ENCODE measurements at places on chromosomes 6 and 20.

DNA sequence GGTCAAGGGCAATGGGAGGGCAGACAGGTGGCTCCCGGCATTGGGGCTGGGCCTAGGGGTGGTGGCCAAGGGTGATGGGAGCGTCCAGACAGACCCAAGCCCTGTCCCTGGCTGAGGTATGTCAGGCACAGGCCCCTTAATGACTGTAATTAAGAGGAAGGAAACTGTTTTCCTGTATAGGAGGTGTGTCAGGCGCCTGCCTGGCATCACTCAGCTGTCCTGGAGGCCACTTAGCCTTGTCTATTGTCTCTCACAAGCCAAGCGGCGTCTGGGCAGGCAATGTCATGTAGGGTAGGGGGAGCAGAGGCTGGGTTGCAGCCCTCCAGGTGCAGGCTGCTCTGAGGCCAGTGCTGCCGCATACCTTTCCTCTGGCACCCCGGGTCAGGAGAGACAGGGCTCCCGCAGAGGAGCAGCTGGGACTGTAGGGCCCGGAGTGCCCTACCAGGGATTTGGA lies 3.9 kb upstream of the FAM83C start:
- DNase-seq: no peak

DNA sequence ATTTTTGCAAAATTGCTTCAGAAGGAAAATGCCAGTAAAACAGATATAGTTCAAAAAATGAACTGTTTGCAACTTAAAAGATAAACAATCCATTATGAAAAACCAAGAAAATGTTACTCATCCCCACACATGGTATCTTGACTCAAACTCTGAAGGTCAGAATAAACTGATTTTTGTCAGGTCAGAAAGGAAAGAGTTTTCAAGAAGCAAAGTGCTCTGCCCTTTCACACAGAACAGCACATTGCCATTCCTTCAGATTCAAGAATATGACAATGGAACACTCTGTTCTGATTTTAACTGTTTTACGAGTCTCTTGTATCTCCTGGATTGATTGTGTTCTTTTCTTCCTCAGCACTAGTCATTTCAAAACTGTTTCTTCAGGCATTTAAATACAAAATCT lies 33.8 kb upstream of the NT5E start:
- no peak for DNase-seq

DNA sequence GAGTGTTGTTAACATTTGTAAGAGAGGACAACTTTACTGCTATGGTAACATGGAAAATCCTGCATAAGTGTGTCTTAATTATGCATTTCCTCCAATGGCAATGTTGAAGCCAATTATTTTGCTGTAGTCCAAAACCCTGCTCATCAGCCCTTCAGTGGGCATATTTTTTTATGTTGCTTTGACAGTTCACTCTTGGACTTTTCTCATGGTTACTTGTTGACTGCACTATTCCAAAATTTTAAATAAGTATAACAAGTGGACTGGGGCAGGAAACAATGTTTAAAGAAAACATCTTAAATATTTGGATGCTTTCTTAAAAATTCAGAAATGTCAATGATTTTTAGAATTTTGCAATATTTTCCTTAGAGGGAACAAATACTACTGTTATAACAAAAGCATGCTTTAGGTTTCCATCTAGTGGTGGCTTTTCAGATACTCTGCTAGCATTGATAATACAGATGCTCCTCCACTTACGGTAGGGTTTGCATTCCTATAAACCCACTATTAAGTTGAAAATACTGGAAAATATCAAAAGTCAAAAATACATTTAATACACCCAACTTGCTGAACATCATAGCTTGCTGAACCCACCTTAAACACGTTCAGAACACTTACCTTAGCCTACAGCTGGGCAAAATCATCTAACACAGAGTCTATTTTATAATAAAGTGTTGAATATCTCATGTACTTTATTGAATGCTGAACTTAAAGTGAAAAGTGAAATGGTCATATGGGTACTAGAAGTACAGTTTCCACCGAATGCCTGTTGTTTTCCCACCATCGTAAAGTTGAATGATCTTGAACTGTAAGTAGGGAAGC lies 86.4 kb downstream of the ADGRG6 start:
- no peak for DNase-seq

GRCh38 chr6:23280437-23280836 lies 711.1 kb downstream of the HDGFL1 start:
- DNase-seq: no peak

- DNase-seq: no peak
These were observed 2.1 kb downstream of the APOBEC2 start for GRCh38 chr6:41055149-41055548.

DNA sequence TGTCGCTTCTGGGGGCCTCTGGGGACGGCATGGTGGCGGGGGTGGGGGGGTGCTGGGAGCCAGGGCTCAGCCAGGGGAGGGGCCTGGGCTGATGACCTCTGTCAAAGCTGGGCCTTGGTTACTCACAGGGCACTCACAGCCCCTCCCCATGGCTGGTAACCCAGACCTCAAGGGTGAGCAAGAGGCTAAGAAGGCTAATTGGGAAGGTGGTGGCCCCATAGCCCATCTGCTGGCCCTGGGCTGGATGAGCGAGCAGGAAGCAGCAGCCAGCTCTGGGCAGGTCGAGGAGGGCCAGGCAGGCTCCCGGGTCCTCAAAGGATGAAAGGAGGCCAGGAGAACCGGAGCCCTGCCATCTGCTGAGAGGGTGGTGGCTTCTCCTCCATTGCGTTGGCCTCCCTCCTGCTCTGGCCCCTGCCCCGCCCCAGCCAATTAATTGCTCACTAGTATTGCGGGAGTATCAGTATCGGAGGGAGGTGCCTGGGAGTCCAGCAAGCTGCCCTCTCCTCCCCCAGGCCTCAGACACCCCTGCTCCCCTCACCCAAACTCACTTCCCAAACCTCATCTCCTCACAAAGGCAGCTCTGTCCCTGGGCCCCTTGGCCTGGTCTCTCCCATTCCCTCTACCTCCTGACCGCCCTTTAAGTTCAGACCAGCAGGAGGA lies 1.0 kb upstream of the CDSN start:
- no peak for DNase-seq

GRCh38 chr6:16286151-16286522 lies 47.8 kb downstream of the GMPR start:
- DNase-seq: no peak

- DNase-seq: no peak
These were observed 45.5 kb downstream of the PTPRK start for GRCh38 chr6:128474933-128475332.

DNA sequence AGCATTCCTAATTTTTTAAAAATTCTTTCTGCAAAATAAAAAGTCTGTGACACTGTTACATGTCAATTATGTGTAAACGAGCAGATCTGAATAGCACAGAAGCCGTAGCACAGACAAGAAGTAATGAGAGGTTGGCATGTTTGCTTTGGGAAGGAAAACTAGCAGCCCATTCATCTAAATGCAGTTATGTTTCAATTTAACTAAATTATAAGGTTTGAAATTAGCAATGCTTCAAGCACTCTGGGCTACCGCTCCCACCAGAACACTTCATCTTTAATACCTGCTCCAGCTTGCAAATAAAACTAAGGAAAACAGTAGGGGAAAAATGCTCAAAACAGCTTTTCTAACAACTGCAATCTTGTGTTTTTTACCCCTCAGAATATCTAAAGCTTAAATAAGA lies 73.9 kb downstream of the PTPRK start:
- DNase-seq: no peak

DNA sequence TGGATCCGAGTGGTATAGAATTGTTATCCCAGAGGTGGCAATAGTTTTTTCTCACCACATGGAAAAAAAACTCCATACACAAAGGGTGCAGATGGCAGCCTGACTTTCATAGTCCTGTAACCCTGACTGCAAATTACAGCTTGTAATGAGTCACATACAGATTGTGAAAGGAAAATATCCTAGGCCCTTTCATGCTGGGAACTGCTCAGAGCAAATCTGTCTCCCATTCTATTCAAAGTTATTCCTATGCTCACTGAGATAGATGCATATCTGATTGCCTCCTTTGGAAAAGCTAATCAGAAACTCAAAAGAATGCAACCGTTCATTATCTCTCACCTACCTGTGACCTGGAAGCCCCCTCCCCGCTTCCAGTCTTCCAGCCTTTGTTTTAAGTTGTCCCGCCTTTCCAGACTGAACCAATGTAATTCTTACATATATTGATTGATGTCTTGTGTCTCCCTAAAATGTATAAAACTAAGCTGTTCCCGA lies 108.7 kb upstream of the MAP3K4 start:
- no peak for DNase-seq

DNA sequence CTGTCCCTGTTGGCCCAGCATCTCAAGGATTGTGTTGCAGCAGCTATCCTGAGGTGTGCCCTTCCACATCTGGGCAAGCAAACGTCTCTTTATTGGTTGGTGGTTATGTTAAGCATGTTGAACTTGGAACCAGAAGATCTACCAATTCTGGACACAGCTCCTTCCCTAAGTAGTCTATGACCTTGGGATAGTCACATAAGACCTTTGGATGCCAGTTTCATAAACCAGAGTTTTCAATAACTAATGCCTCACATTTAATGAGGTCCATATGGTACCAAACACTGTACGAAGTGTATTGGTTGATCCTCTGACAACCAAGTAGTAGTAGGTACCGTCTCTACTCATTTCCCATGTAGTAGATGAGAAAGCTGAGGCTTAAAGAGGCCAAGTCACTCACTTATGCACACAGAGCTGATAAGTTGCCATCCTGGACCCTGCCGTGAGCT lies 3.7 kb downstream of the CYP24A1 start:
- no peak for DNase-seq

DNA sequence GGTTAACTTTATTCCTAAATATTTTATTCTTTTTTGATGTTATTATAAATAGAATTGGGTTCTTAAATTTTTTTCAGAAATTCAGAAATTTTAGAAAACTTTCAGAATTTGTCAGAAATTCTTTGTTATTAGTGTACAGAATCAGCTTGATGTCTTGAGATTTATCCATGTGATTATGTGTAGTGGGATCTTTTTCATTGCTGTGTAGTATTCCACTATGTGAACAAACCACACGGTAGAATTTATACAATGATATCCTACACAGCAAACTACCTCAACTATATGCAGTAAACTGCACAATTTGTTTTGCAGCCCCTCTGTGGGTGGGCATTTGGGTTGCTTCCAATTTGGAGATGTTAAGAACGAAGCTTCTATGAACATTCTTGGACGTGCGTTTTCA lies 43.9 kb downstream of the PACSIN1 start:
- DNase-seq: no peak

GRCh38 chr20:1858871-1859270 lies 36.3 kb upstream of the SIRPA start:
- no peak for DNase-seq

DNA sequence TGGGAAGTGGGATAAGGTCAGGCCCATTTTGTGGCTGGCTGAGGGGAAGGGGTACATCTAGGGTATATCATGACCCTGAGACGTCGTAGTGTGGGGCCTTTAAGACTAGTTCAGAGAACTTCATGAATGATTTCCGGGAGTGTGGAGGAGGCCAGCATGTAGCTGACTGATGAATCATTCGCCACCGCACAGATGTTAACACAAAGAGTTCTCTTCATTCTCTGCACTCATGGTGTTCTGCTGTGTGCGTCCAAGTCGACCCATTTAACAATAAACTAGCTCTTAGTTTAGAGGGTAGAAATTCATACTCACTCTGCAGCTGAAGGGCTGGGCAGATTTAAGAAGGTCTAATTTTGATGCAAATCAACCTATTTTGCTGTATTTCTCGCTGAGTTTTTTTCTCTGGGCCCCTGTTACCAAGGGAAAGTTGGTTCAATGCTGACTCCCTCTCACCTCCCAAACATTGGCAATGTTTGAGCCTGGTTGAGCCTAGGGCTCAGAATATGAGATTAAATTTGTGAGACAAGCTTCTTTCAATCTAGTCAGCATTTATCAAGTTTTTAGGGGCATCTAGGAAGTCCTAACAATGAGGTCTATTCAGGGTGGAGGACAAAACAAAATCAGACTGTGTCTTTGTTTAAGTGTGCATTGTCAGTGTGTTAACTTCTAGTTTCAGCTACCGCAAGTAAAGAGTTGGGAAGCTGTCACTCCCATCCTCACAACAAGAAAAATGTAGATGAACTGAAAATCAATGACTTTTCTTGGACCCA lies 106.8 kb upstream of the CBLN4 start:
- no peak for DNase-seq

DNA sequence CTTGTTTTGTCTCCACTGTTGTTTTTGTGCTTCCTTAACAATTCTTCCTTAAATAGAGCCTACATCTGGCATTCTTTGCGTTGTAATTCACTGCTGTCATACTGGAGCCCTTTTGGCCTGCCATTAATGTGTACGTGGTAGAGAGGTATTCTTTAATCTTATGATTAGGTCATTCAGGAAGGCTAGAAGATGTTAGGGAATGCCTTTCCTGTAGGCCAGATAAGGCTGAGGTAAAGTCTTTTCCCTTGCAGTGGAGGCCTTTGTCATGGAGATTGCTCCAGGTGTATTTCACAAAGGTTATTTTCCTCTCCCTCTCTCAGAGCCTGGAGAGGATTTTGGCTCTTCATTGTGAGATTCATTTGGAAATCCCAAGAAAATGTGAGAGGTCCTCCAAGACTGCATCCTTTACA lies 146.9 kb downstream of the FUT9 start:
- no peak for DNase-seq

DNA sequence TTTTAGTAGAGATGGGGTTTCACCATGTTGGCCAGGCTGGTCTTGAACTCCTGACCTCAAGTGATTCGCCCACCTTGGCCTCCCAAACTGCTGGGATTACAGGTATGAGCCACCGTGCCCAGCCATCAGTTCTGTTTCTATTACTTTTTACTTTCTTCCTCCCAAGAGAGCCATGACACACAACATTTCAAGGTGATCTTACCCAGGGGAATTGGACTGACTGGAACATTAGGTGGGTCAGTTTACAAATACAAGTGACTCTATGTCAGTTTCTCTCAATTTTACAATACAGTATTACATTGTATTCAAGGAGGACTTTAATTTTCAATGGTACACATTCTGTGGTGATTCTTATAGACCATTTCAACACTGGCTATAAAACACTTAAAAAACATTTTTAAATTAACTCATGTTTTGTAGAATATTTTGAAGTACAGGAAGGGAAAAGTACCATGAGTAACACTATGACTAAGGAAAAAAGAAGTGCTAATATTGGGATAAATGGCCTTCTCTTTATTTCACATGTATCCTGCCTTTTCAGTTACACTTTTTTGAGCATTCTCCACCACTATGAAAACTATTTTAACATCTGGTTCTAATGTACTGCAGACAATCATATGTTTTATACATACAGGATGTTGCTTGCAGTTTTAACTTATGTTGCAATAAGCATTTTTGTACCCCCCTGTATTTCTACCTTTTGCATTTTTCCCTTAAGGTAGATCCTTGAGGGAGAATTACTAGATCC lies 8.4 kb downstream of the TPBG start:
- no peak for DNase-seq

- no peak for DNase-seq
These were observed 16.4 kb downstream of the RBM38 start for GRCh38 chr20:57407541-57407956.

DNA sequence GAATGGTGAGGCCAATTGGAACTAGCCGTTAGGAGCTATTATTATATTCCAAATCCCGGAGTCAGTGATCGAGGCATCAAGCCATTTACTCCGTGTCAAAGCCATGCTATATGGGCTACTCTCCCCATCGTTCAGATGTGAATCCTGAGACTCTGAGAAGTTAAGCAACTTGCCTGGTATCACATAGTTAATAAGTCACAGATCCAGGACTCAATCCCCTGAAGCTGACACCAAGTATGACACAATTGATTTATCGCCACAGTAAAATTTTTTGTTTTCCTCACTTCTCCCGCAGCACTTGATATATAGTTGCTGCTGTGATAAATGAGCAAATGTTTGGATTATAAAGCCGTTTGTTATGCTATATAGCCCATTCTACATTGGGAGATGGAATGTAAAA lies 50.8 kb upstream of the TSHZ2 start:
- DNase-seq: no peak

GRCh38 chr6:43862925-43863324 lies 92.9 kb downstream of the VEGFA start:
- DNase-seq: no peak

All from lower lobe of right lung (tissue), 2 donors.